RPMI8226 (cell line): ENCODE measurements at places on chromosomes 1 and 21.
A peak's percentile ranks its signal among the peaks of the same experiment; 100 is the strongest.

DNA sequence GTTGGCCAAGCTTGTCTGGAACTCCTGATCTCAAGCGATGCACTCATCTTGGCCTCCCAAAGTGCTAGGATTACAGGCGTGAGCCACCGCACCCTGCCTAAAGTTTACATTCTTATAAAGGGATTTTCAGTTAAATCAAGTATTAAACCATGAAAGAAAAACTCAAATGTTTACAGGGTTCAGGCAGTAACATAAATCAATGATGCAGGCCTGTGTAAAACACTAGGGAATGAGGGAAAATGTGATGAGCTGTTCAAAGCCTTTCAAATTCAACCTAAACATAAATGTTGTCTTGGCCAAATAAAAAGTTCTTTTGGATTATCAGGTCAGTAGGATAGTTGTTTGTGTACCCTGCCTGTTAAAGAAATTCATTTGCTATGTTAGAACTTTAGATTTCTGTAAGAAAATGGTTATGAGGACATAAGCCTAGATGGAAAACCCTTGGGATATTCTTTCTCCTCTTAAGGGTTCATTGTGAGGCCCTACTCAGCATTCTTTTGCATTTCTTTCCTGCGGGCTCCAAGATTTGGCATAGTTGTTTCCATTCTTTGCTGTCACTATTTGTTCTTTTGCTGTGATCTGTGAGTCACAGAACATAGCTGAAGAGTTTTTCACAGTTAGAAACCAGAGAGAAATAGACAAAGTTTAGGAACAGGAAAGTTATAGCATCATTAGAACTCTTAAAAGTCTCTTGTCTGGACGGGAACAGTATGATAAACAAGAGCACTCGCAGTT lies 8.9 kb upstream of the ZRANB2 start:
- DNase-seq, result no peak

DNA sequence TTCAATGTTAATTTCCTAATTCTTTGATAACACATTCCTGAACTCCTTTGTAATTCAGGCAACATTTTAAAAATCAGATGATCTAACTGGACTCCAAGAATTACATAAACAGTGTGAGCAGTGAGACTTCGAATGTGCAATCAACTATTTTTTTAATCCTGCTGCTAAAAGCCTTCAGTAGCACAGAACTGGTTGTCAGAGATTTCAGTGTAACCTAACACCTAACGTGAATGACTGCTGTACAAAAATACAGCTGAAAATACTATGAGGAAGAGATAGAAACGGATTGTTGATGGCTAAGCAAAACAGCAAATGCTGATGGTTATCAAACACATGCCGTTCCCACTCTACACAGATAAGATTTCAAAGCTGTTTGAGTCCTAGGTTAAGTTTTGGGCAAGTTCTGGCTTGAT lies 46.1 kb downstream of the APP start:
- no peak for DNase-seq

GRCh38 chr1:983798-984475 lies 2.0 kb upstream of the PERM1 start:
- peak; percentile 54 for DNase-seq

GRCh38 chr1:207097871-207098324 lies 6.1 kb upstream of the C4BPA start:
- no peak for DNase-seq

DNA sequence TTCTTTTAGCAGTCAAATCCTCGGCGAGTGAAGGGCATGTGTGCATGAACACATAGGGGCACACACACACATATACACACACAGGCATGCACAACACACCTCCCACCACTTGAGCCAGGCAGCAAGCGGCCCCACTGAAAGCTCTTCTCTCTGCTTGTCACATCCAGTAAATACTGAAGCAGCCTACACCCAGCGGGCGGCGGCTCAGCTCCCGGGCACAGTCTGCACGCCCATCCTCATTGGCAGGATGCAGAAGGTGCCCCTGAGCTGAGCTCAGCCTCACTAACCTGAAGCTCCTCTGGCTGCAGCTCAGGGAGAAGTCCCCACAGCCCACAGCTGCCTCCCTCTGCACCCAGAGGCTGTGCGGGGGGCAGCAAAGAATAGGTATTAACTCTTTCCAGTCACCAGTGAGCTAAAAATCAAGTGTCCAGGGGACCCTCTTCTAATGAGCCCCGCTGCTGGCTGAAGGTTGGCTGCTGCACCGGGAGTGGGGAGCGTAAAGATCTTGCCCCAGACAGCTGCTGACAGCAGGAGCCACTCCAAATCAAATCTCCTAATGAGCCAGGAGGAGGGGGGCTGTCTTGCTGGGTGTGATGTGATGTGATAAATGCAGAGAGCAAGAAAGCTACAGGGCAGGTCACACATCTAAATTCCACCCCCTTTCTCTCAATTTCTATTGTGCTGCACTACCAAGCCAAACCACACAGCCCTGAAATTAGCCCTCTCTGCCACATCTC lies 12.5 kb downstream of the RGS8 start:
- DNase-seq, result no peak

DNA sequence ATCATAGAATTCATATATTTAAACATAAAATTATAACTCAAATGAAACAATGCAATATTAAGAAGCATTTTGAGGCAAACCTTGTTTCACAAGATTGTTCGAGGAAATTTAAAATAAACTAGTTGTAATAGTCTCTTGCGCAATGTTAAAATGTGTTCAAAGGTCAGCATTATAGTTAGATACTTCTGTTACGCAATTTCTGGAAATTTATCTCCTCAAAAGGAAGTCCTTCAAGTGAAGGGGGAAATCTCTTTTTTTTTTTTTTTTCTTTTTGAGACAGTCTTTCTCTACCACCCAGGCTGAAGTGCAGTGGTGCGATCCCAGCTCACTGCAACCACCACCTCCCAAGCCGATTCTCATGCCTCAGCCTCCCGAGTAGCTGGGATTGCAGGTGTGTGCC lies 52.1 kb downstream of the FMO4 start:
- DNase-seq, result no peak

DNA sequence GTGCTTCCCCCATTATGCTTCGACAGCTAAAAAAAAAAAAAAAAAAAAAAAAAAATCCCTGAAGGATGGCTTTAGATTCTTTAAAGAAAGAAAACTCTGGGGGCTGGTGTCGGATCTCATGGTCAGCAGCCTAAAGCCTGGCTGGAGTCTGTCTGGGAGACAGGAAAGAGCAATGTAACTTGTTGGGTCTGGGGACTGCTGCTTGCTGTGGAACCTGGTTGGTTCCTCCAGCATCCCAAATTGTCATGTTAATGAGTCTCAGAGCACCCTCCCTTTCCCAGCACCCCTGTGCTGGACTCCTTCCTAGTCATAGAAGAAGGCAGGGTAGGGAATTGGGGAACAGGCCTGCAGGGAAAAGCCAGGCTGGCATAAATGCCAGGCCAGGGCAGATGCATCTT lies 3.0 kb downstream of the KCNC4 start:
- DNase-seq, result no peak

GRCh38 chr1:3596663-3597598 lies 14.4 kb downstream of the MEGF6 start:
- DNase-seq, result no peak

DNA sequence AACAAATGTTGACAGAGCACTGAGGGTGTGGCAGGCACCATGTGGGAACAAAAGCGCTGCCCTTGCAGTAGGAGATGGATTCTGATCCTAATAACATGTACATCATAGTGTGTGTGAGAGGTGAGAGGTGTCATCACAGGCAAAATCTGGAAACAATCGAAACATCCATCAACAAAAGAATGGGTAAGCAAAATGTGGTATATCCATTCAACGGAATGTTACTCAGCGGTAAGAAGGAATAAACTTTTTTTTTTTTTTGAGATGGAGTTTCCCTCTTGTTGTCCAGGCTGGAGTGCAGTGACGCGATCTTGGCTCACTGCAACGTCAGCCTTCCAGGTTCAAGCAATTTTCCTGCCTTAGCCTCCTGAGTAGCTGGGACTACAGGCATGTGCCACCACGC lies 112.3 kb downstream of the ACTL8 start:
- DNase-seq, result no peak
